ENCODE measurements at places on chromosomes 16 and 17.

GRCh38 chr17:33516645-33517044 lies 223.6 kb upstream of the ASIC2 start:
- no peak for DNase-seq

DNA sequence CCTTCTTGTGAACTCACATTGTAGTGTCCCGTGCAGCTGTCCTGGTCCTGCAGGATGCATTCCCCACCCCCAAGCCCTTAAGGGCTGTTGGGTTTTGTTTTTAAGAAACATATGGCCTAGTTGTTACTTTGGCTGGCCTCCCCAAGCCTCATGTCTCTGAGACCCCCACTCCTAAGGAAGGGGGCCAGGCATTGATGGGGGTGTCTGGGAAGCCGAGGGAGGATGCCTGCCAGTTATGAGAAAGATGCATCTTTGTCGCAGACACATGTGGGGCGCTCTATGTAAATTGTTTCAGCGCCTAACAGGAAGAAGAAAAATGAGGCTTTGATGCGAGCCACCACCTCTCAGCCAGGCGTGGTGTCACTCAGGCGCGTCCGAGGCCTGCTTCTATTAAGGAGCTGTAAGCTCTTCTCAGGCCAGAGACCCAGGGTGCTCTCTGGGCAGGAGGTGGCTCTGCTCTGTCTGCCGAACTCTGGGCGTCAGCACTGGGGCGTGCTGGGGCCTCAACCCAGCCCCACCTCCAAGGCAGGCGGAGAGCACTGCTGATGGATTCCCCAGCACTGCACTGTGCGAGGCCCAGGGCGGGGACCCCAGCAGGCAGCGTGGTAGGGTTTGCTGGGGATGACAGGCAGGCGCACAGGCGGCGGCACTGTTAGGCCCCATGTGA lies 70.6 kb downstream of the SREBF1 start:
- no peak for DNase-seq

DNA sequence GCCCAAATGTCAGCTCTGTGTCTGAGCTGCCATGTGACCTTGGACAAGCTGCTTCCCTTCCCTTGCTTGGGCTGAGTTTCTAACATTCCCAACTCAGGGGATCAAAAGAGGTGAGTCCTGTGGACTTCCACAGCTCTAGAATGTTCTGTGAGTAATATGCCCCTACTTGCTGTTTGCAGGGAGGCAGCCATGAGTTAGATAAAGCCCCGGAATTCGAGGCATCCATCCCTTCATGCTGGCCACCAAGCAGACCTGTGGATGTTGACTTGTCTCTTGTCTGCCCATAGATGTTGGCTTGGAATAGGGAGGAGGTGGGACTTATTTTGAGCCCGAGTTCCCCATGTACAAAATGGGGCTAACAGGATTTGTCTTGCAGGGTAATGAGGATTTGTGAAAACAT lies 36.2 kb downstream of the KSR1 start:
- DNase-seq: no peak

DNA sequence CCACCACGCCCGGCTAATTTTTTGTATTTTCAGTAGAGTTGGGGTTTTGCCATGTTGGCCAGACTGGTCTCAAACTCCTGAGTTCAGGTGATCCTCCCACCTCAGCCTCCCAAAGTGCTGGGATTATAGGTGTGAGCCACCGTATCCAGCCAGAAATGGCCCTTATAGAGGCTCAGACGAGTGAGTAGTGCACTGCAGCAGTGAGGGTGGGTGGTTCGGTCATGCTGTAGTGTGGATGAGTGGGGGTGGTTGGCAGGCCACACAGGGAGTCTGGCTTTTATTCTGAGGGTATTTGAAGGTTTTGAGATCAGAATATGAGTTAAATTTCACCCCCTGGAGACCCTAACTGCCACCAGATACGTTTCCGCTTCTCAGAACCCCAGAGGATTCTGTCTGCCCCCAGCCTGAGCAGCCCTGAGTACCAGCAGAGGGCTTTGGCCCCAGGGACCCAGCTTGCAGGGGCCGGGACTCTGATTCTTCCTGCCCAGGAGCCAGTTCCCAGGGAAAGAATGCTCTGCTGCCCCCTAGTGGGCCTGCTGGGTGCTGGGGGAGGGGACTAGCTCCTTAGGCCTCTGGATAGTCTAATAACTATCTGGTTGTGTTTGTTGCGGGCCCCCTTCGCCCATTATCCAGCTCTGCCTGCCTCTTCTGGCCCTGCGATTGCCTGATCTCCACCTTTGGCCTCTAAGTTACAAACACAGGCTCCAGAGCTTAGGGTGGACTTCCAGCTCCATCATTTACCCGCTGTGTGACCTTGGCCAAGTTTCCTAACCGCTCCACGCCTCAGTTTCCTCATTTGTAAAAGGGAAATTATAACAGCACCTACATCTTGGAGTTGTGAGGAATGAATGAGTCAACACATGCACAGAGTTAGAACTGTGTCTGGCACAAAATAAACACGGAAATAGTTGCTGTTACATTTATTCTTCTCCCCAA lies 2.0 kb downstream of the ZNF771 start:
- peak; percentile 28 for DNase-seq

DNA sequence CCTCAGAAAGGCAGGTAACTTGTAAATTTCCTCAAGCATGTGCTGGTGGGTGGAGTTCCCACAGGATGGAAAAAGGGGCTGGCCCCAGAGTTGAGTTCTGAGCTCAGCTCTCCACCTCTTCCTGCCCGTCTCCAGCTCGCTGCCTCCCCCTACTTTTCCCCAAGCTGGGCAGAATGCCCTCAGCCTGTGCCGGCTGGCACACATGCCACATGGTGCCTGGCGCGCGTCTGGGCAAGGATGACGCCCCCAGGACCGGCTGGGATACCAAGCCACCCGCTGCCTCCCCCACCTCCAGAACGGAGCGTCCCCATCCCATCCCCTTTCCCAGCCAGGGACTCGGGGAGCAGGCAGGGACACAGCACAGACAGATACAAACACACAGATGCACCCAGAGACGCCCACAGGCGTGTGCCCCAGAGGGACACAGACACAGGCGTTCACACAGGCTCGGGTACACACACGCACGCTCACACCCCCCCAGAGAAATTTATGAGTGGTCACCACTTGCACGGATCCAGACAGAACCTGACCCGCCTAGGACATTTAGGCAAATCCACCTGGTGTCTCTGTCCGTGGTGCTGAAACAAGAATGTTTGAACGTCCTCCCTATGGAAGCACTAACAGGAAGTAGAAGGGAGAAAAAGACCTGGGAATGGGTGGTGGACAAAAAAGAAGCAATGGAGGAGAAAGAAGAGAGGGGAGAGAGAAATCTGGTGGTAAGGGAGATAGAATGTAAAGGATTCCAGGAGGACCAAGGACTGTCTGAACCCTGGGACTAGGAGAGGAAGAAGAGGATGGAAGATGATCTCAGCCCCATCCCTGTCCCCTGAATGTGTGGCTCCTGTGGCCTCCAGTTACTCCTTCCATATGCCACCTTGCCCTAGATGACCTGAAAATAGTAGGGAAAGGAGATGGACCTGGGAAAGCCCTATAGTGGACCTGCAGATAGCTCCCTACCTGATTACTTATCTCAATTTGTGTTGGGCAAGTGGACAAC lies 15.5 kb downstream of the NEUROD2 start:
- no peak for DNase-seq

- no peak for DNase-seq
These were observed 30.1 kb downstream of the HOXB1 start for GRCh38 chr17:48500435-48501426.
